H4 (cell line): ENCODE measurements at places on chromosomes 1 and 21. TPM values are rescaled to one million over a fixed set of nuclear protein-coding genes. Genes with fewer than 3 reads are reported as not detected.

The OR2L8 gene
- total RNA-seq: not detected in 2 replicates

The S100A2 gene
- 17.8 and 33.2 TPM in 2 replicates for total RNA-seq

DNA sequence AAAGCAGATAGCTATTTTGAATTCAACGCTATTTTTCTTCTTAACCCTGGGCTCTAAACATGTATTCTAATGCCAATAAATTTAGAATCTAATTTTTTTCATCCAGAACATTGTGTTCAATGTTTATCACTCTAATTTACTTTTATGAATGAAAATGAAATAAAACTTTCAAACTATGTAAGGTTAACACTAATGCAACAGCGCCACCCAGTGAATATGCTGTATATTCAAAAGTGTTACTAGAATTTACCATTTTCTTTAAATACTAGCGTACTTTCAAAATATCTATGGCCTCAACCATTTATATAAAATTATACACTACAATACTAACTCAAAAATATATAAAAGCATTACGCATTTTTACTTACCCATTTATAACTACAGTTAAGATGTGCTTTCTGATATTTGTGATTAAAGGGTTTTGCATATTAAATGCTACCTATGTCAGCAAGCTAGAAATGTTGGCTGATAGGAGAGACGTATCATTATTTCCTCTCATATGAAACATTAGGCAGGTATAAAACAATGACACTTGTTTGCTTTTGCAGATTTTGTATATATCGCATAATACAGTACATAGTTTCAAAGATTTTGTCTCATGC, 5.9 kb upstream of the NUF2 start:
- DNase-seq: peak; percentile 10

DNA sequence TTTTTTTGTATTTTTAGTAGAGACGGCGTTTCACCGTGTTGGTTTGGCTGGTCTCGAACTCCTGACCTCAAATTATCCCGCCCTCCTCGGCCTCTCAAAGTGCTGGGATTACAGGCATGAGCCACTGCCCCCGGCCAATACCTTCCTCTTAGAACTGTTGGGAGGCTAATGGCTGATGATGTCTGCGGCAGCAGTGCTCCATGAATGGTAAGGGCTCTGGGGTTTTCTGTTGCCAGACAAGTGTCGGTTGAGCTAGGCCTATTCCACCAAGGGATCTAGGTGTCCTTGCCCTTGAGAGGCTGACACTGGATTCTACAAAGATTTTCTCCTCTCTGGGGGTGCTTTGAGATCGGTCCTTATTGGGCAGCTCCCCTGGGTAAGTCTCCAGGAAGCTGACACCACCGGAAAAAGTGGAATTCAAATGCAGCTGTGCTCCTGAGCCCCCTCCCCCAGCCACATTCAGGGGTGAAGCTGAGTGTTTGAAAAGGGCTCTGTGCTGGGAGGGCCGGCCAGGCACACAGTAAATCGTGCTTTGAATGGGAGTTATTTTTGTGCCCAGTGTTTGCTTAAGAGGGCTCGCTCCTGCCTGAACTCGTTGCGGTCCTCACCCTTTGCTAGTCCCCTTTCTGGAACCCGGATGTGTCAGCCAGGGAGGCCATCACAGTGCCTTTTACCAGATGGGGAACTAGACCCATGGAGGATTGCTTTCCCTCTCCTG, 5.2 kb downstream of the SOX13 start:
- DNase-seq: no peak
